IgD-negative memory B cell (primary cell): ENCODE measurements at places on chromosomes 7 and 10. TPM values are rescaled to one million over a fixed set of nuclear protein-coding genes. Genes with fewer than 3 reads are reported as not detected.

GRM3 gene
- not detected for polyA plus RNA-seq

CPA2 gene
- polyA plus RNA-seq, result not detected

MMD2 gene
- polyA plus RNA-seq, result not detected

HOXA9 gene
- polyA plus RNA-seq, result 0.20 TPM

FEZF1 gene
- polyA plus RNA-seq, result not detected

C10orf67 gene
- not detected for polyA plus RNA-seq

TSPAN33 gene
- 55.0 TPM for polyA plus RNA-seq

HMX2 gene
- polyA plus RNA-seq, result not detected

UTF1 gene
- not detected for polyA plus RNA-seq

GRID2IP gene
- 0.09 TPM for polyA plus RNA-seq

GRID1 gene
- not detected for polyA plus RNA-seq

XPNPEP1 gene
- 14.7 TPM for polyA plus RNA-seq

OR13A1 gene
- polyA plus RNA-seq, result 0.55 TPM

TAC1 gene
- polyA plus RNA-seq, result not detected

IDE gene
- 11.7 TPM for polyA plus RNA-seq

GJC3 gene
- polyA plus RNA-seq, result not detected

HTRA1 gene
- polyA plus RNA-seq, result not detected

CLRN3 gene
- polyA plus RNA-seq, result not detected

SFRP5 gene
- polyA plus RNA-seq, result not detected

ANKRD22 gene
- polyA plus RNA-seq, result not detected

EBF3 gene
- not detected for polyA plus RNA-seq

PLXDC2 gene
- 0.18 TPM for polyA plus RNA-seq

TMEM229A gene
- polyA plus RNA-seq, result not detected

FOXI2 gene
- not detected for polyA plus RNA-seq

C10orf62 gene
- polyA plus RNA-seq, result not detected

PLEKHS1 gene
- polyA plus RNA-seq, result not detected

ITPRID1 gene
- not detected for polyA plus RNA-seq

ANKRD7 gene
- not detected for polyA plus RNA-seq

NUTM2E gene
- not detected for polyA plus RNA-seq

SH2D4B gene
- not detected for polyA plus RNA-seq

WEE2 gene
- not detected for polyA plus RNA-seq

IL6 gene
- 3.8 TPM for polyA plus RNA-seq

SORBS1 gene
- polyA plus RNA-seq, result 0.41 TPM
